ENCODE measurements at places on chromosomes 6 and 20.

- no peak for DNase-seq
Observed at GRCh38 chr6:10894958-10895357, 8.1 kb downstream of the SYCP2L start.

DNA sequence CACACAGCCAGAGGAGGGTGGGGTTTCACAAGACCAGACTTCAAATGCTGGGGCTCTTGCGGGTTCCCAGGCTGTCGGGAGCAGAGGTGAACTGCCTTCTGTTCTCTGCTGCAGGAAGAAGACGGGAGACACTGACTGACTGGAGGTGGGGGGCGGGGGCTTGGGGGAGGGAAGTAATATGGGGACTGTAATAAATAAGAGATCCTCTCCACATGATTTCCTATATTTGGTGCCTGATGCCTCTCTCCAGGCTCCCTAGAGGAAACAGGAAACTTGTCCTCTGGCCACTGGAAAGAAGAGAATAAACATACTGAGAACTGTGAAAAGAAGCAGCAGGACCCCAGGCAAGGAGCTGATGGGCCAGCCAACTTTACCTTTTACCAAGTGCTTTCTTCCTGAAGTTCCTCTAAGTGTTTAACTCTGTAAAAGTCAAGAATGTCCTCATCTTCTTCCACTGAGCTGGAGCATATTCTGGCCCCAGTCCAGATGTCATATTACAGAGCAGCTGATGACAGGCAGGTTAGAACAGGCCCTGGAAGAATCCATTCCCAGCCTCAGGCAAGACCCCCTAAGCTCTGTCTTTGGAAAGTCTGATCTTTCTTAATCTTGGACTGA, 33.2 kb upstream of the ADGRF5 start:
- no peak for DNase-seq

DNA sequence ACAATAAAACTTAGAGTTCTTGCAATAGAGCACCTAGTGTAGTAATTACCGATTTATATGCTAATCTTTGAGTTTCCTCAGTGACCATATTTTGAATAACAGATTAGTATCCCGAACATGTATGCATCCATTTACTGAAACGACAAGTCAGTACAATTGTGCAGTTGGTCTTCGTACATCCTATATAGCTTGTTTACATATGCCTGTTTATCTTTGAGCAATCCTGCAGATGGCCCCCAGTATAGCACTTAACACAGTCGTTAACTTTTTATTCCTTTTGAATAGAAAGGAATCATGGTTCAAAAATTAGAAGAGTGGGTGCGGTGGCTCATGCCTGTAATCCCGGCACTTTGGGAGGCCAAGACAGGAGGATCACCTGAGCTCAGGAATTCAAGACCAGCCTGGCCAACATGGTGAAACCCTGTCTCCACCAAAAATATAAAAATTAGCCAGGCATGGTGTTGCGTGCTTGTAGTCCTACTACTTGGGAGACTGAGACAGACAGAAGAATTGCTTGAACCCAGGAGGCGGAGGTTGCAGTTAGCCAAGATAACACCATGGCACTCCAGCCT, 6.6 kb downstream of the SRSF6 start:
- no peak for DNase-seq

- no peak for DNase-seq
Observed at GRCh38 chr6:19324376-19324775, 512.8 kb upstream of the ID4 start.

GRCh38 chr20:24148372-24148771, 159.8 kb upstream of the GGTLC1 start:
- no peak for DNase-seq

- no peak for DNase-seq
Observed at GRCh38 chr6:100461278-100461916, 3.3 kb downstream of the SIM1 start.

- DNase-seq: no peak
Observed at GRCh38 chr6:67449602-67450001, 1185.5 kb upstream of the ADGRB3 start.
